A549 treated with CpdA at 1 μM for 4 hours (cell line): ENCODE measurements at places on chromosomes 13 and 19. TPM values are rescaled to one million over a fixed set of nuclear protein-coding genes. Genes with fewer than 3 reads are reported as not detected.

The MBD3L3 gene
- not detected in 5 replicates for total RNA-seq

The RETN gene
- total RNA-seq = not detected in 5 replicates

The MISP gene
- total RNA-seq = 75.0 to 98.0 TPM (median 94.7 TPM) in 5 replicates

The IQCN gene
- 0.31 to 0.59 TPM (median 0.39 TPM) in 5 replicates for total RNA-seq

The MEIOSIN gene
- total RNA-seq = 0.05 to 0.16 TPM (median 0.06 TPM) in 4 of 5 replicates, not detected in the other

The ADGRE1 gene
- total RNA-seq = 4.1 to 6.5 TPM (median 5.8 TPM) in 5 replicates

The SPACA4 gene
- total RNA-seq = 0.07 TPM in 1 of 5 replicates, not detected in the others

The ZNF93 gene
- not detected in 5 replicates for total RNA-seq

The CYTH2 gene
- 48.9 to 61.7 TPM (median 55.6 TPM) in 5 replicates for total RNA-seq

The ZNF728 gene
- not detected in 5 replicates for total RNA-seq

The KRTDAP gene
- total RNA-seq = not detected in 5 replicates

The ETV2 gene
- total RNA-seq = 1.5 to 2.6 TPM (median 2.4 TPM) in 5 replicates

The TNNT1 gene
- total RNA-seq = 115 to 148 TPM (median 126 TPM) in 5 replicates

The IZUMO1 gene
- not detected in 5 replicates for total RNA-seq

The ITGBL1 gene
- total RNA-seq = 1.5 to 1.7 TPM (median 1.6 TPM) in 5 replicates

The ZNF540 gene
- 0.14 to 0.22 TPM in 2 of 5 replicates, not detected in the others for total RNA-seq
